ENCODE measurements at places on chromosomes 4 and X.

GRCh38 chrX:43448688-43449087 is 207.4 kb upstream of the MAOA start:
- no peak for DNase-seq

DNA sequence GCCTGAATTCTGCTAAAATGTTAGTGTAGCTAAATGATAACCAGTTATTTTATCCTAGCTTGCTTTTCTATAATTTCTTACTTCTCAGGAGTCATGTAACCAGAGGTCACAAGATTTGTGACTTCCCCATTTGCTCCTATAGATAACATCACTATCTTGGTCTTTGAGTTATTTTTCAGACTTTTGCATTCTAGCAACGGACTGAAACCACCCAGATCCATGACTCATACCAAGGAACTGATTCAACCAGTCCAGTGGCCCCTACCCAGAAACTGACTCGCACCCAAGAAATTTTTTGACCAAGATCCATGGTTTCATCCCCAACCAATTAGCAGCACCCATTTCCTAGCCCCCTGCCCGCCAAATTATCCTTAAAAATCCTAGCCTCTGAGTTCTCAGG is 50.0 kb downstream of the IQCM start:
- no peak for DNase-seq

GRCh38 chrX:109954333-109954732 is 48.6 kb upstream of the TMEM164 start:
- DNase-seq: no peak

DNA sequence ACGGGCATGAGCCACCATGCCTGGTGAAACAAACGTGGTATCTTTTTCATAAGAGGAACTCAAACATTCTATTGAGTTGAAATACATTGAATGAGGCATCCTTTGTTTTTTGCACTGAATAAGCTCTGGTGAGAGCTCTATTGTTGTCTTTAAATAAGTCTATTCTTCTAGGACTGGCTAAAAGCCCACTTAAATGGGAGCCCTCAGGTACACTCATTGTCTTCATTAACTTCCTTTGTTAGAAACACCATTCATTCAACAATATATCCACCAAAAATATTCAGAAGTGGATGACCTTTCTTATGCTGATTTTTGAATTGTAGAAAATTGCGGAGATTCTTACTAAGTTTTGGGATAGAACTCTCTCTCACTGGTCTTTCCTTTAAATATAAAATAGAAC is 568.0 kb downstream of the IL1RAPL1 start:
- DNase-seq: no peak

GRCh38 chr4:40182954-40183353 is 13.9 kb upstream of the RHOH start:
- DNase-seq: no peak

- no peak for DNase-seq
Observed at GRCh38 chrX:102883491-102883890, 53.6 kb upstream of the RAB40AL start.

DNA sequence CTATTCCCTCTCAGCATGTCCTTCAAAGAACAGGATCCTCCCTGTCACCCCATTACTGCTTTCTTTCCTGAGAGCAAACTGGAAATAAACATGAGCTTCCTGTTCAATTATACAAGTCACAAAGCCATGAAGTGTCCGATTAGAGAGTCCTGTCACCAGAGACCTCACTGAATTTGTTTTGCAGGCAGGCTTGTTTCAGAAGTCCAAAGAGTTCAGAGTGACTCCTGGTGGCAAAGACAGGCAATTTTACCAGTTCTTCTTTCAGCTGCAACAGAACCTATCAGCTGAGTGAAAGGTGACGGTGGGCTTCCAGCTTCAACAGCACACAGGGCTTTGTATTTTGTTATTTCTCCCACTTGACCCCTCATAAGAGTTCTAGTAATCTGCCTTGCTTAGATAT is 6.4 kb downstream of the ELK1 start:
- no peak for DNase-seq

GRCh38 chr4:1826531-1827350 is 29.2 kb downstream of the LETM1 start:
- DNase-seq: no peak

Measured in left renal cortex interstitium (tissue), 4 donors.